Mammary microvascular endothelial cell (primary cell): ENCODE measurements at places on chromosomes 11 and 22. TPM values are rescaled to one million over a fixed set of nuclear protein-coding genes. Genes with fewer than 3 reads are reported as not detected.

CKAP5 gene
- 67.6 and 68.1 TPM in 2 replicates for total RNA-seq

OTOG gene
- not detected in 2 replicates for total RNA-seq

MPPED2 gene
- not detected in 2 replicates for total RNA-seq

PARVA gene
- total RNA-seq, result 41.8 and 42.5 TPM in 2 replicates

ZC3H12C gene
- 18.4 and 19.1 TPM in 2 replicates for total RNA-seq

CCDC73 gene
- total RNA-seq, result not detected in 2 replicates

PATE2 gene
- total RNA-seq, result 1.3 TPM in 1 of 2 replicates, not detected in the other

IFITM2 gene
- 230 and 259 TPM in 2 replicates for total RNA-seq

LRRC74B gene
- not detected in 2 replicates for total RNA-seq

MUC5B gene
- total RNA-seq, result not detected in 2 replicates

TYR gene
- not detected in 2 replicates for total RNA-seq

MRGPRX4 gene
- total RNA-seq, result not detected in 2 replicates

PNPLA5 gene
- total RNA-seq, result not detected in 2 replicates

FOLR3 gene
- total RNA-seq, result not detected in 2 replicates
